ENCODE measurements at places on chromosomes 11 and 22. TPM values are rescaled to one million over a fixed set of nuclear protein-coding genes. Genes with fewer than 3 reads are reported as not detected.

SPA17 gene
- total RNA-seq: 4.8 TPM

FDXACB1 gene
- 1.9 TPM for total RNA-seq

RIMBP3C gene
- 0.41 TPM for total RNA-seq

FHIP1B gene
- 40.6 TPM for total RNA-seq

GRCh38 chr11:46333394-46333947 lies 13.8 kb upstream of the DGKZ start:
- H3K27me3 ChIP-seq: peaks cover 32% of the 10 kb centered on the region
- H3K27ac ChIP-seq: no peak overlapping the region

GRCh38 chr11:120894202-120894985 lies 129.5 kb upstream of the TBCEL start:
- no peak for DNase-seq
- H3K36me3 ChIP-seq: no peaks in the 10 kb centered on the region
- no peaks in the 10 kb centered on the region for H3K4me1 ChIP-seq
- no peaks in the 10 kb centered on the region for H3K27me3 ChIP-seq
- no peak overlapping the region for H3K4me3 ChIP-seq
- no peak overlapping the region for H3K27ac ChIP-seq

- H3K4me3 ChIP-seq: no peak overlapping the region
- DNase-seq: no peak
- H3K27me3 ChIP-seq: no peaks in the 10 kb centered on the region
- H3K4me1 ChIP-seq: no peaks in the 10 kb centered on the region
Observed at GRCh38 chr22:30720263-30720837, 25.7 kb downstream of the OSBP2 start.

DNA sequence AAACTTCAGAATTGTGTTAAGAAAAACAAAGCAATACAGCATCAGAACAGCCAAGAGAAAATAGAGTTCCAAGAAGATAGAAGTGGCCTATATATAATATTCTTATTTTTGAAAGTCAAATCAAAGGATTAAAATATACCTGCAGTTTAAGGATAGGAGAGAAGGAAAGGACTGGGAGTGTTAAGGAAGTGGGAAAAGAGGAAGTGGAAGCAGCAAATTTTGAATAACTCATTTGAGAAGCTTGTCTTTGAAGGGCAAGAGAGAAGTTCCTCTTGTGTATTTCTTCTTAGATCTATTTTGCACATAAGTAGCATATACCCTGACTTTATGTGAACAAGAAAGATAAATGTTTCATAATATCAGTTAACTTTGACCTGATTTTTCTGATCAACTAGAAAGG lies 62.6 kb upstream of the SLC17A6 start:
- no peak overlapping the region for H3K27ac ChIP-seq
- no peak for DNase-seq
- peaks cover 6% of the 10 kb centered on the region for H3K4me1 ChIP-seq
- H3K4me3 ChIP-seq: no peak overlapping the region

DNA sequence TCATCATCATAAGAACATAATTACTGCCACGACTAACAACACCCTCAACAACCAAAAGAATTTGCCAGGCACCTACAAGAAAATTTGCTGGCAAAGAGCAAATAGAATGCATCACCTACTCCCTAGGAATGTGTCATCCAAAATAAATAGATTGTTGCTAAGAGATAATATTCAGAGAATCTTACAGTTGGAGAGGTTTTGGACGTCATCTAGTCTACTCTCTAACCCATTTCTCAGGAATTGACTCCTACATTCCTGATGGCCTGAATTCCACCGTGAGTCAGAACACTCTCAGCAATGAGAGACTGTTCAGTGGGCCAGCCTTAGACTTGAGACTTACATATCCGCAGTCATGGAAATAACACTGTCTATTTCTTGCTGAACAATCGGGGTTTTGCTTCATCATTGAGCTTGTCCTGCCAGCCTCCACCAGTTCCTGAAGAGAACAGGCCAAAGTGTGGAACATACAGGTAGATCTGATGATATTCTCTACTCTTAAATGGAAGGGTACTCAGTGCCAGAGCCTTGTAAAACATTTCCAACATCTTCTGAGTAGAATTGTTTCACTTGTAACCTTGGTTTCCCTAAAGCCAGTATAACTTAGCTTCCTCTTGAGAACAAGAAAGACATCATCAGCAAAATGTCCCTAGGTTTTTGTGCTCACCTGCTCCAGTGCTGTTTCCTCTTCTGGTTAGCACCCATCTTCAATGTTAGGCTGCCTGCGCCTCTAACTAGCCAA lies 8.3 kb downstream of the KIRREL3 start:
- no peaks in the 10 kb centered on the region for H3K36me3 ChIP-seq
- no peak overlapping the region for H3K4me3 ChIP-seq
- DNase-seq: no peak
- no peak overlapping the region for H3K27ac ChIP-seq
- H3K4me1 ChIP-seq: no peaks in the 10 kb centered on the region

DNA sequence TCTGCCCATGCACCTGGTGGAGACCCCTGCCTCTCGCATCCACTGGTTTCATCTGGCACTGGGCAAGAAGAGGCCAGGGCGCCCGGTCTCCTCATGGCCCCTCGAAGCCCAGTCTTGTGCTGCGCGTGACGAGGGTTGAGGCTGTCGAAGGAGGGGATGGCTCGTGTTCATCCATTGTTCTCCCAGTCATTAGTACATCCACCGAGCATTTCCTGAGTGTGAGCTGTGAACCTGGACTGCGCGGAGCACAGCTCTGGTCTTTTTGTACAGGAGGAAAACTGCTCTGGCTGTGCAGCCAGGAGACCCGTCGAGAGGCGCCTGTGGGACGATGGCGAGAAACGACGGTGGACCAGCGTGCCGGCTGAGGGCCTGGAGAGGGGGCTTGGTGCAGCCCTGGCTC lies 6.8 kb downstream of the CACNA1I start:
- H3K27me3 ChIP-seq: peaks cover 3% of the 10 kb centered on the region
- H3K4me3 ChIP-seq: no peak overlapping the region
- H3K27ac ChIP-seq: no peak overlapping the region
- no peaks in the 10 kb centered on the region for H3K4me1 ChIP-seq

GRCh38 chr11:111585371-111585770 lies 16.9 kb upstream of the SIK2 start:
- DNase-seq: no peak
- no peaks in the 10 kb centered on the region for H3K36me3 ChIP-seq
- H3K4me3 ChIP-seq: no peak overlapping the region
- H3K27me3 ChIP-seq: no peaks in the 10 kb centered on the region
- H3K4me1 ChIP-seq: no peaks in the 10 kb centered on the region

DNA sequence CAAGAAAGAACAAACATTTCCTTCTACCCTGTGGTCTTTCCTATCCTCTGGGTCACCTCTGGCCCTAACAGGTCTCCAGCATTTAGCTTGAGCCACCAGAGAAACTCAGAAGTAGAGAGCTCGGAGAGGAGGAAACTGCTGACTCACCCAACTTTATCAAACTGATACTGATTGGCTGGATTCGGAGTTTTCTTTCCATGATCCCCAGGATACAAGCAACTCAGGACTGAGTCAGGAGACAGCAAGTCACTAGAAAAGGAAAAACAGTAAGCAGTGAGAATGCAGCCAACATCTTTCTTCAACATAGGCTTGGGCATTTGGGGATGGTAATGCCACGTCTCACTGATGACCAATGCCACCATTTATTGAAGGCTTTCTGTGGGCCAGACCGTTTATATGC lies 32.7 kb downstream of the THOC5 start:
- no peak overlapping the region for H3K4me3 ChIP-seq
- H3K4me1 ChIP-seq: no peaks in the 10 kb centered on the region
- no peak for DNase-seq

DNA sequence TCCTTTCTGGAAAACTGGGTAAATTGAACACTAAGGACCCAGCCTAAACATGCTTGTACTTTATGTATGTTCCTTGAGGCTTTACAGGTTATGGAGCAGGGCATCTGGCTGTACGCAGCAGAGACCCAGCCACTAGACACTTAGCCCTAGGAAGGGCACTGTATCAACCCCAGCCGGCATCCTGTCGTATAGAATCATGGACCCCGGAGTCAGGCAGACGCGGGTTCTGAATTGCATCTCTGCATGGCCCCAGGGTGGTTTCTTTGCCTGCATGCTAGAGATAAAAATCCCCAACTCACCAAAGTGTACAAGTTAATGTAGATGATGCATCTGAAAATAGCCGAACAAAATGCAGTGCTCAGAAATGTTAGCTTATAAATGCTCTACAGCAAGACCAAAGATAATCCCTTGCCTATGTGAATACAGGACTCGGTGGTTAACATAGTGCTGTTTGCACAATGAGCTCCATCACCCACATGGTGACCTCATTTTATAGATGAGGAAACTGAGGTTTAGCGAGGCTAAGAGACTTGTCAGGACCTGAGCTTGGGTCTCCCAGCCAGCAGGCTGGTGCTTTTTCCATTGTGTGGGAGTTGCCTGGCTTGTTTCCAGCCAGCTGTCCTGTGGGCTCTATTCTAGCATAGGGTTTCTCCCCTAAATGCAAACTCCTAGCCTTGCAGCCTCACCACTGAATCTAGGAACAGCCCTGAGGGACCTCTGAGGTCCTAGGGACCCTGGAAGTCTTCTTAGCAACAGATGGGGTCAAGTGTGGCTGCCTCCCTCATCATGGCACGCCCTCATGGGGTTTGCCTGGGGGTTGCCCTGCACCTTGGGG lies 7.3 kb downstream of the CD6 start:
- no peak overlapping the region for H3K27ac ChIP-seq
- DNase-seq: no peak
- H3K4me1 ChIP-seq: peaks cover 6% of the 10 kb centered on the region
- no peaks in the 10 kb centered on the region for H3K27me3 ChIP-seq
- H3K36me3 ChIP-seq: no peaks in the 10 kb centered on the region

DNA sequence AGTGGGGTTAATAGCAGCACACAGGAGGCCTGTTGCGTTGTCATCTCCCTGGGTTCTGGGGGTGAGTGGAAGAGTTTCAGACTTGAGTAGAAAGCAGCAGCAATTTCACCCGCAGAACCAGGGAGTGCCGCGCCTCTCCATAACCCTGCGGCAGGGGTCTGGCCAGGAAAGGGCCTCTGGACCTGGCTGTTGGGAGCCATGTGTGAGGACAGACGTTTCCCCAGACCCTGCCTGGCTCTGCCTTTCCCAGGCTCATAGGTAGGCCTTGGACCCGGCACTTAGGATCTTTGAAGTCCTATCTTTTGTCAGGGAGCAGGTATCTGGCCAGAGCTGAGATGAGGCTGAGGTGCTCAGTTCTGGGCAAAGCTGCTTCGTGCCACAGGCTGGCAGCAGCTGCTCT lies 106.6 kb upstream of the PARVA start:
- H3K4me1 ChIP-seq: peaks cover 19% of the 10 kb centered on the region
- H3K4me3 ChIP-seq: no peak overlapping the region
- H3K36me3 ChIP-seq: no peaks in the 10 kb centered on the region
- DNase-seq: no peak
- H3K27ac ChIP-seq: no peak overlapping the region
- H3K27me3 ChIP-seq: no peaks in the 10 kb centered on the region

- no peak overlapping the region for H3K4me3 ChIP-seq
- no peaks in the 10 kb centered on the region for H3K36me3 ChIP-seq
- no peak for DNase-seq
- no peaks in the 10 kb centered on the region for H3K27me3 ChIP-seq
- no peaks in the 10 kb centered on the region for H3K4me1 ChIP-seq
Observed at GRCh38 chr11:132840191-132840590, 692.1 kb downstream of the OPCML start.

- DNase-seq: peak; percentile 73
- no peaks in the 10 kb centered on the region for H3K27me3 ChIP-seq
- H3K36me3 ChIP-seq: peaks cover 19% of the 10 kb centered on the region
- peak overlapping the region; percentile 34 for H3K4me3 ChIP-seq
- peaks cover 6% of the 10 kb centered on the region for H3K4me1 ChIP-seq
Observed at GRCh38 chr11:111982019-111982464, 43.2 kb upstream of the DLAT start.

GRCh38 chr11:111086058-111086457 lies 159.5 kb upstream of the POU2AF2 start:
- no peak overlapping the region for H3K27ac ChIP-seq
- DNase-seq: no peak
- no peak overlapping the region for H3K4me3 ChIP-seq
- no peaks in the 10 kb centered on the region for H3K27me3 ChIP-seq

- no peak overlapping the region for H3K27ac ChIP-seq
- peak; percentile 54 for DNase-seq
- no peak overlapping the region for H3K4me3 ChIP-seq
Observed at GRCh38 chr11:65863889-65864705, 3.9 kb downstream of the MUS81 start.

DNA sequence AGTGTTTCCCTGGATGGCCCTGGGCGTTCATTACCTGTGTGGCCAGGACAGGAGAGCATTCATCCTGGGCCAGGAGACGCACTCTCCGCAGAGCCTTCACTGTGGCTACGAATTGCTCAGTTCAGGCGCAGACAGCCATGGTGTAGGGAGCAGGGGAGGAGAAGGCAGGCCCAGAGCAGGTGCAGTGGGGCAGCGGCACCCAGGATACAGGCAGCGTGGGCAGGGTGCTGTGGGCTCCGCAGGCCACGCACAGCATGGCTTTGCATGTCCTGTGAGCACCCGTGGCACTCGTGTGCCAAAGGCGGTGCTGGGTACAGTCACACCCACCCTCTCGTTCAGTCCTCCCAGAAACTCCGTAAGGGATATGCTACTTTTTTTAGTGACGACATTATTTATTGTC lies 124.2 kb upstream of the B3GAT1 start:
- no peak overlapping the region for H3K27ac ChIP-seq
- H3K4me1 ChIP-seq: no peaks in the 10 kb centered on the region
- H3K4me3 ChIP-seq: no peak overlapping the region

GRCh38 chr11:12485328-12485727 lies 108.0 kb downstream of the PARVA start:
- DNase-seq: no peak
- H3K4me3 ChIP-seq: no peak overlapping the region
- H3K36me3 ChIP-seq: peaks cover 1% of the 10 kb centered on the region
- no peaks in the 10 kb centered on the region for H3K27me3 ChIP-seq
- no peak overlapping the region for H3K27ac ChIP-seq

GRCh38 chr11:115927823-115928329 lies 423.7 kb upstream of the CADM1 start:
- DNase-seq: no peak
- no peak overlapping the region for H3K4me3 ChIP-seq
- H3K4me1 ChIP-seq: peaks cover 12% of the 10 kb centered on the region
- H3K36me3 ChIP-seq: no peaks in the 10 kb centered on the region
- H3K27me3 ChIP-seq: no peaks in the 10 kb centered on the region
- H3K27ac ChIP-seq: no peak overlapping the region

GRCh38 chr22:50257041-50257440 lies 4.4 kb downstream of the MAPK12 start:
- H3K4me1 ChIP-seq: peaks cover 10% of the 10 kb centered on the region
- H3K4me3 ChIP-seq: no peak overlapping the region
- no peaks in the 10 kb centered on the region for H3K36me3 ChIP-seq

Measured in upper lobe of right lung (tissue), 1 donor.